Tongue (tissue), 3 donors: ENCODE measurements at places on chromosomes 1 and 21. TPM values are rescaled to one million over a fixed set of nuclear protein-coding genes. Genes with fewer than 3 reads are reported as not detected.

- no peak for DNase-seq
Observed at GRCh38 chr1:109481646-109482045, 2.1 kb upstream of the ATXN7L2 start.

The SPRR1B gene
- 1.3 TPM for total RNA-seq

GRCh38 chr1:79457562-79458224 is 451.2 kb upstream of the ADGRL4 start:
- no peak for DNase-seq

GRCh38 chr1:22471610-22472009 is 20.0 kb downstream of the ZBTB40 start:
- DNase-seq, result peak; percentile 15

- no peak for DNase-seq
Observed at GRCh38 chr1:241362350-241362749, 5.3 kb upstream of the RGS7 start.

The RNU1-4 gene
- total RNA-seq, result under 0.01 TPM

DNA sequence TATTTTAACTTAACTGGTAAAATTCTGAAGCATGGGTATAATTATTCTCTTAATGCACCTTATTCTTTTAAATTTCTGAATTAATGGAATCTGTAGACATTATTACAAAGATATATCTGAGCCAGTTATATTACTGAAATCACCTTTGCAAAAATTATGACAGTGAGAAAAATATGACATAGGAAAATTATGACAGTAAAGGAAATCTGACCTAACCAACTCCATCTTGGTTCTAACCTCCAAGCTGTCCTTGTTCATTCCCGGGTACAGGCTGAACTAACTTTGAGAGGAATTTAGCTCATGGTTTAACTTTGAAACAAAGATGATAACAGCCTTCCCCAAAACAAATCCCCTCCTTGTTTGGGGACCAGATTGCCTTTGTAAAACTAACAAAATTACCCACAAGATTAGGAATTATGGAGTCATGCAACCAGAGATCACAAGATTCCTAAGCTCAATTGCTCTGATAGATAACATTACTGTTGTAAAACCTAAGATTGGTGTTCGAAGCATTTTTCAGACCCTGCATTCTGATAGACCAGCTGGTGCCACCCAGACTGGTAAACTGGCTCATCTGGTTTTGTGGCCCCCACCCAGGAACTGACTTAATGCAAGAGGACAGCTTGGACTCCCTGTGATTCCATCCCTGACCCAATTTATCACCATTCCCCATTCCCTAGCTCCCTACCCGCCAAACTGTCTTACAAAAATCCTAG is 9.4 kb upstream of the CD55 start:
- no peak for DNase-seq

The CYP4A11 gene
- not detected for total RNA-seq

DNA sequence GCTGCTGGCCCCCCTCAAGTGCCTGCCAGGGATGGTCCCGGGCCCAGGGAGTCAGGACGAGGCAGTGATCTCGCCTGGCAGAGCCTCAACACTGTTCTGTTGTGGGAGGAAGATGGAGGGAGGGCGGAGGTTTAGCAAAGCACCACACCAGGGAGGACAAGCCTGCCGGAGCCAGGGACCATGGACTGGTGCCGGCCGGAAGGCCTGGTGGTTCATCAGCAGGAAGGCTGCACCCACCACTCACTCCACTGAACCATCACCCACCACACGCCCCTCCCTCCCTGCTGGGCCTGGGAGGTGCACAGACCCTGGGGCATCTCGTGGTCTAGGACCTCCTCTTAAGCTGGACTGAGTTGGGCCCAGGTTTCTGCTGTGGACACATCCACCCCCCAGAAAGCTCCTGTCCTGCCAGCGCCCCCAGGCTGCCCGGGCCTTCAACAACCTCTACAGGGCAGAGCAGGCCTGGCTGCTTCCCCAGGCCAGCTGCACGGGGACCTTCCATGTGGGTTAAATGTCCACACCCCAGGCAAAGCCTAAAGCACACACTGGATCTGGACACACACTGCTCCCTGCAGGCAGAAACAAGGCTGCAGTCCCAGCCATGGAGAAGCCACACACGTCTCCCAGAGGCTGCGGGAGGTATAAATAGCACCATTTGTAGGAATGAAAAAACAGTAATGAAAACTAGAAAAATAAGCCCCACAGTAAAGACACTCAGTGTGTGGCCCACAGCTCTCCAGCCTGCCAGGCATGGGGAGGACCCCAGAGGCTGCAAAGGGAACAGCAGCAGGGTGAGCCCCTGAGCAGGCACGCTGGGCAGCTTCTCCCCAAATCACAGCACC is 10.4 kb upstream of the TMEM240 start:
- peak; percentile 56 for DNase-seq
